Large intestine (tissue), 12 donors: ENCODE measurements at places on chromosomes 7 and 10. TPM values are rescaled to one million over a fixed set of nuclear protein-coding genes. Genes with fewer than 3 reads are reported as not detected.

The ACSM6 gene
- 0.06 TPM for polyA plus RNA-seq

The OPALIN gene
- polyA plus RNA-seq: not detected

The PLAU gene
- polyA plus RNA-seq: 19.6 TPM

The C7orf57 gene
- polyA plus RNA-seq: 0.28 TPM

The MNX1 gene
- polyA plus RNA-seq: 14.5 TPM

The FAM221A gene
- polyA plus RNA-seq: 12.5 TPM

The GRM8 gene
- 0.04 TPM for polyA plus RNA-seq

The TUBAL3 gene
- 33.9 TPM for polyA plus RNA-seq

The PRKRIP1 gene
- 30.0 TPM for polyA plus RNA-seq

The ABCB1 gene
- 7.0 TPM for polyA plus RNA-seq

The PCLO gene
- polyA plus RNA-seq: 10.7 TPM

The FAM180A gene
- not detected for polyA plus RNA-seq

The GSTO2 gene
- polyA plus RNA-seq: 35.7 TPM

The LEP gene
- 0.01 TPM for polyA plus RNA-seq

The CARD11 gene
- polyA plus RNA-seq: 4.8 TPM

The STEAP4 gene
- 0.30 TPM for polyA plus RNA-seq
